ENCODE measurements at places on chromosomes 12 and 14. TPM values are rescaled to one million over a fixed set of nuclear protein-coding genes. Genes with fewer than 3 reads are reported as not detected.

Gene FAM186B
- 0.28 TPM for total RNA-seq

Gene ERP27
- not detected for total RNA-seq

Gene GPD1
- total RNA-seq = 0.18 TPM

- peak; percentile 8 for DNase-seq
- no peaks in the 10 kb centered on the region for H3K27me3 ChIP-seq
- peaks cover 2% of the 10 kb centered on the region for H3K4me1 ChIP-seq
These were observed 476.5 kb downstream of the FOXG1 start for GRCh38 chr14:29242755-29243754.

DNA sequence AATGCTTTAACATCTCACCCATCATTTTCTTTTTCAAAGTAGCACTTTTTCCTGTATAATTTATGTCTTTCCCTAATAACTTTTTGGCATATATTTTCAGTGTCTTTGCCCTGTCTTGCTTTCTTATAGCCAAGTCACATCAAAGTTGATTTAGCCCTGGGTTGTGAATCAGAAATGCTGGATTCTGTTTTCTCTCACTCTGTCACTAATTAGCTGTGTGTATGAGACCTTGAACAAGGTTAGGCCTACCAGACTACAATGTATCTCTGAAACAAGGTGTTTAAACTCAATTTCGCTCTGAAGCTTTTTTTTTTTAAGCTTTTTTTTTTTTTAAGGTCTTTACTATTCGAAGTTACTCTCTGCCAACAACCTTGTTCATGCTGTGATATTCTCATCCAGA lies 25.7 kb downstream of the CNOT2 start:
- no peak overlapping the region for H3K27ac ChIP-seq
- H3K4me3 ChIP-seq = no peak overlapping the region
- no peak for DNase-seq
- no peaks in the 10 kb centered on the region for H3K36me3 ChIP-seq
- H3K27me3 ChIP-seq = no peaks in the 10 kb centered on the region

GRCh38 chr14:92716131-92716530 lies 32.3 kb downstream of the LGMN start:
- H3K27me3 ChIP-seq = no peaks in the 10 kb centered on the region
- no peak overlapping the region for H3K4me3 ChIP-seq
- H3K4me1 ChIP-seq = peaks cover 6% of the 10 kb centered on the region
- DNase-seq = no peak
- no peak overlapping the region for H3K27ac ChIP-seq

GRCh38 chr12:43112101-43112920 lies 439.7 kb downstream of the ADAMTS20 start:
- H3K4me1 ChIP-seq = no peaks in the 10 kb centered on the region

DNA sequence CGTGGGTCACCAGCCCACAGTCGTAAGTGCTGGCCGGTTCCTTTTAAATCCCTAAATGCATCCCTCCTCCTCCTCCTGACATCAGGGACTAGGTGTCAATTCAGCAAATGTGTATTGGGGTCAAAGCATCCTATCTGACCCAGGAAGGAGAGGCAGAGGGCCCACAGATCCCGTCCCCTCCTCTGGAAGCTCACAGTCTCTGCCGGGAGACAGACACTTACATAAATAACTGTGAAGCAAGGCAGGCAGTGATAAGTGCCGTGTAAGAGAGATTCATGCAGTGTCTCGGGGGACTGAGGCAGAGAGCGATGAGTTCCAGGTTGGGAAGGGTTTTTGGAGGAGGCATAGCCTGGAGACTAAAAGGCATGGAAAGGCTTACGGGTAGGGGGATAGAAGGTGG lies 44.1 kb downstream of the HRK start:
- H3K4me3 ChIP-seq = no peak overlapping the region
- no peak overlapping the region for H3K27ac ChIP-seq
- H3K27me3 ChIP-seq = no peaks in the 10 kb centered on the region
- H3K36me3 ChIP-seq = no peaks in the 10 kb centered on the region

DNA sequence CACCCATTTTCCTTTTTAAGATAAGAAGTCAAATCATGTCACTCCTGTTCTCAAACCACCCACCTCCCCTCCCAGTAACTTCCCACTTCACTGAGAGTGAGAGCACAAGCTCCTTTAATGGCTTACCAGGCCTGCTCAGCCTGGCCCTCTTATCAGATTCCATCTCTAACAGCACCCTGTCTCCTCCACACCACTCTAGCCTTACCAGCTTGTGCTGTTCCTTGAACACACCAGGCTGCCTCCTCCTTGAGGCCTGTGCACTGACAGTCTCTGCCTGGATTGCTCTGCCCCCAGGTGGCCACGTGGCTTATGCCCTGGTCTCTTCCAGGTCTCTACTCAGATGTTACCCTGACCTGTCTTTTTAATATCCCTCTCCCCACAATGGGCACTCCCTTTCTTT lies 40.1 kb upstream of the EVL start:
- no peaks in the 10 kb centered on the region for H3K27me3 ChIP-seq
- no peaks in the 10 kb centered on the region for H3K36me3 ChIP-seq
- peak overlapping the region; percentile 28 for H3K27ac ChIP-seq
- H3K4me1 ChIP-seq = peaks cover 25% of the 10 kb centered on the region
- no peak overlapping the region for H3K4me3 ChIP-seq
- peak; percentile 55 for DNase-seq

DNA sequence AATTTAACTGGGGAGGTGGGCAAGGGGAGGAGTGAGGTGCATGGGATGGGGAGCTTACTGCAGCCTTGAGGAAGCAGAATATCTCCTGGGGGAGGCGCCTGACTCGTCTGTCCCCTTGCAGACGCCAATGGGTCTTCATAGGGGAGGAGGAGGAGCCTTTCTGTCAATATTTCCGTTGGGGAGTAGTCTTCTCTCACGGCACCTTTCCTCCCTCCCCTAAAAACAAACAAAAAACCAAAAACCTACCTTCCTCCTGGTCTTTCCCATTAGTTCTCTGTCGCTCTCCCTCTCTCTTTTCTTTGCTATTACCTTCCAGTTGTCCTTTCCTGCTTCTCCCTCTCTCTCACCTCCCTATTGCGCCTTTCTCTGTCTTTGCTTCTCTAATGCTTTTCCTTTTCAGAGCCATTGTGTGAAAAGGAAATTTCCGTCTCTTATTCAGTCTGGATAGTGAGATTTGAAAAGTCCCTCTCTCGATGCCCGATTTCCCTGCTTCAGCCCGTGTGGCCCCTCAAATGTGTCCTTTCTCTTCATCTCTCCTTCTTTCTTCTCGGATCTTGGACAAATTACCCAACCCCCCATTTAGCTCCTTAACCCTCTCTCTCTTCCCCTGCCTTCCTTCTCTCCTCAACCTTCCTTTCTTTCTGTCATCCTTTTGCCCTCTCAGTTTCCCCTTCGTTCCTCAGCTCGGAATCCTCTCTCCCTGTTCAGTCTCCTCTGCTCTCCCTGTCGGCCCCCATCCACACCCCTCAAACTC lies 5.9 kb downstream of the GPR84 start:
- no peak for DNase-seq
- H3K4me3 ChIP-seq = peak overlapping the region; percentile 66
- H3K36me3 ChIP-seq = no peaks in the 10 kb centered on the region
- peak overlapping the region; percentile 95 for H3K27ac ChIP-seq
- no peaks in the 10 kb centered on the region for H3K27me3 ChIP-seq
- H3K4me1 ChIP-seq = peaks cover 20% of the 10 kb centered on the region

Measured in IMR-90 (cell line).